ENCODE measurements at places on chromosomes 1 and 21. TPM values are rescaled to one million over a fixed set of nuclear protein-coding genes. Genes with fewer than 3 reads are reported as not detected.

The AMPD2 gene
- 74.2 TPM for total RNA-seq

The CD55 gene
- 73.1 TPM for total RNA-seq

The PLCH2 gene
- total RNA-seq, result not detected

The FOXD2 gene
- total RNA-seq, result 1.3 TPM

- H3K27ac ChIP-seq, result no peak overlapping the region
- peaks cover 3% of the 10 kb centered on the region for H3K4me1 ChIP-seq
- H3K36me3 ChIP-seq, result peaks cover 37% of the 10 kb centered on the region
- no peaks in the 10 kb centered on the region for H3K27me3 ChIP-seq
Measured at GRCh38 chr1:186187601-186188000, 187.5 kb downstream of the TPR start.

- no peak overlapping the region for H3K27ac ChIP-seq
- H3K4me1 ChIP-seq, result no peaks in the 10 kb centered on the region
- no peak overlapping the region for H3K4me3 ChIP-seq
- H3K27me3 ChIP-seq, result no peaks in the 10 kb centered on the region
- H3K36me3 ChIP-seq, result no peaks in the 10 kb centered on the region
Measured at GRCh38 chr1:8646189-8646588, 171.3 kb downstream of the RERE start.

DNA sequence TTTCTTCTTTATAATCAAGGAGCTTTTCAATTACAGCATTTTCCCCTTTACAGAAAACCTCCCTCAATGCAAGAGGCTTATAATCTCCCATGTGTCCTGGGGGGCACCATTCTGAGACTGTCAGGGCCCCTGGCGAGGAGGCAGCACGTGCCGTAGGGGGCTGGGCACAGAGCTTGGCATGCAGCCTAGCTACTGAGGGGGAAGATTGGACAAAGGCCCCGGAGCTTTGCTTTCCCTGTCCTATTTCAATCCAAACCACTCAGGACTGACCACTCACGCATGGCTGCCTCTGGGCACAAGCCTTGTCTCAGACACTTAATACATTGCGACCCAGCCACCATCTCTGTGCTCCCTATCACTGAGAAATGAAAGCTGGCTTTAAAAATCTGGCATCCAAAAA is 2.8 kb upstream of the RAP1GAP start:
- DNase-seq, result no peak
- H3K4me1 ChIP-seq, result peaks cover 39% of the 10 kb centered on the region
- H3K27ac ChIP-seq, result no peak overlapping the region
- peaks cover under 1% of the 10 kb centered on the region for H3K36me3 ChIP-seq
- no peak overlapping the region for H3K4me3 ChIP-seq

DNA sequence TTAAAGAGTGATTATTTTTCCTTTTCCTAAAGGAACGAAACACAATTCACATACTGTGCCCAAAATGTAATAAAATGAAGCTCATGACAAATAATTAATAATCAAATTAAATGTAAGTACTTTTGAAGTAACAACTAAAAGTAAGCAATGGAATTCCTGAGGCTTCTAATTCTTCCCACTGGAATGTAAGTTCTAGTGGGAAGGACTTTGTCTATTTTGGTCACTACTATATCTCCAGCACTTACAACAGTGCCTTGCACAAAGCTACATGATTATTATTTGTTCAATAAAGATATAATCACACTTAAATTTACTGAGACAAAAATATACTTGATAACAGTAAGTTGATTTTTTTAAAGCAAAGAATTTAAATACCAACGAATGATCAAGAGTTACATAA is 128.8 kb downstream of the COQ8A start:
- H3K27ac ChIP-seq, result no peak overlapping the region
- H3K4me1 ChIP-seq, result no peaks in the 10 kb centered on the region
- no peak for DNase-seq
- no peaks in the 10 kb centered on the region for H3K27me3 ChIP-seq
- no peak overlapping the region for H3K4me3 ChIP-seq

DNA sequence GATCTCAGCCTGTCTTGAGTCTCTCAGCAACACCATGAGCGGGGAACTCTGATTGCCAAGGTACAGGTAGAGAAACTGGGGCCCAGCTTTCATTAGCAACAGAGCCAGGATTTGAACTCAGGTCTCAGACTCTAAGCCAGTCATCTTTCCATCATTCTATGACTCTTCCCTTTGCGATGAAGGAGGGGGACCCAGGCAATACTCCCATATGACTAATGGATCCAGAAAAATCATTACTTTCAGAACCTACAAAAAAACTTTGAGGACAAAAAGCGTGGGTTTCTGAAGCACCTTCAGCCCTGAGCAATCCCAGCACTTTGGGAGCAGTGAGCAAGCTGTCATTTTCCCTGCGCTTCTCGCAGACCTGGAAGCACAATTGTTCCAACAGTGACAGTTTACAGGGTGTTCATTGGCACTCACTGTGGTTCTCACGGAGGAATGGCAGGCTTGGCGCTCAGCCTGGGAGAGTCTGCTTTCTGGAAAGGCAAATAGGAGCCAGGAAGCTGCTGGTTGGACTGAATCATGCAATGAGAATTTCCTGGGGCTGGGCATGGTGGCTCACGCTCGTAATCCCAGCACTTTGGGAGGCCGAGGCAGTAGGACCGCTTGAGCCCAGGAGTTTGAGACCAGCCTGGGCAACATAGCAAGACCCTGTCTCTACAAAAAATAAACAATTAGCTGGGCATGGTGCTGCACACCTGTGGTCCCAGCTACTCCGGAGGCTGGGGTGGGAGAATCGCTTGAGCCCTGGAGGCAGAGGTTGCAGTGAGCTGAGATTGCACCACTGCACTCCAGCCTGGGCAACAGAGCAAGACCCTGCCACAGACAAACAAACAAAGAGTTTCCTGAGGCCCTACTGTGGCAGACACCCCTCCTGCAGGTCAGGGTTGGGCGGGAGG is 40.1 kb downstream of the SLC2A7 start:
- no peak overlapping the region for H3K4me3 ChIP-seq
- no peaks in the 10 kb centered on the region for H3K36me3 ChIP-seq
- no peaks in the 10 kb centered on the region for H3K27me3 ChIP-seq

- no peaks in the 10 kb centered on the region for H3K36me3 ChIP-seq
- no peak overlapping the region for H3K27ac ChIP-seq
- no peak overlapping the region for H3K4me3 ChIP-seq
- H3K27me3 ChIP-seq, result no peaks in the 10 kb centered on the region
- H3K4me1 ChIP-seq, result no peaks in the 10 kb centered on the region
- no peak for DNase-seq
Measured at GRCh38 chr1:223224465-223224864, 81.4 kb upstream of the TLR5 start.

- no peak overlapping the region for H3K4me3 ChIP-seq
- H3K27me3 ChIP-seq, result no peaks in the 10 kb centered on the region
- H3K36me3 ChIP-seq, result no peaks in the 10 kb centered on the region
Measured at GRCh38 chr1:228828151-228828550, 92.9 kb downstream of the RHOU start.
